ENCODE measurements at places on chromosomes 6 and 20. TPM values are rescaled to one million over a fixed set of nuclear protein-coding genes. Genes with fewer than 3 reads are reported as not detected.

DNA sequence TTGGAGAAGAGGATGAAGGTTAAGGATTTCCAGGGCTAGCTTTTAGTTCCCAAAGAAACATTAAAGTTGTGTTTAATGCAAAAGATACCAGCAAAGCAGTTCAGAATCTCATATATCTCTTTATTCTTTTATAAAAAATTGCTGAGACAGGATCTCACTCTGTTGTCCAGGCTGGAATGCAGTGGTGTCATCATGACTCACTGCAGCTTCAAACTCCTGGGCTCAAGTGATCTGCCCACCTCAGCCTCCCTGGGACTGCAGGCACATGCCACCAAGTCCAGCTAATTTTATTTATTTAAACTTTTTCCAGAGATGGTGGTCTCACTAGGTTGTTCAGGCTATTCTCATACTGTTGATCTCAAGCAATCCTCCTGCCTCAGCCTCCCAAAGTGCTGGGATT is 41.1 kb upstream of the CAP2 start:
- no peaks in the 10 kb centered on the region for H3K27me3 ChIP-seq
- H3K27ac ChIP-seq = no peak overlapping the region
- H3K4me1 ChIP-seq = no peaks in the 10 kb centered on the region

DNA sequence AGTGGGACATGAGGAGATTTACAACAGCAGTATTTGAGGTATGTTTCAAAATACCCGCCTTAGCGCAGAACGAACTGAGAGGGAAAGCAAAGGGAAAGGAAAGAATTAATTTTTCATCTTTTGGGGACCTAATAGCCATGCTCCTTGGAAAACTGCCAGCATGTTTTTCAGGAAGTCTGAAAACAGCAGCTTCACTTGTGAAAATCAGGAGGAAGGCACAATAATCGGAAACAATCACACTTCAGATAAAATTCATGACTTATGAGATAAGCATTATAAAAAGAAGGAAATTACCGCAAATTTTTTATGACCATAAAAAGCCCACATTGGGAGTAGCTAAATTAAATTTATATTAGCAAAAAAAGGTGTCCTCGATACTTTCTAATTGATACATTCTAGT is 541.1 kb downstream of the HAO1 start:
- no peak for DNase-seq
- H3K27ac ChIP-seq = no peak overlapping the region
- H3K4me3 ChIP-seq = no peak overlapping the region
- H3K36me3 ChIP-seq = no peaks in the 10 kb centered on the region
- H3K27me3 ChIP-seq = no peaks in the 10 kb centered on the region
- H3K4me1 ChIP-seq = no peaks in the 10 kb centered on the region

DNA sequence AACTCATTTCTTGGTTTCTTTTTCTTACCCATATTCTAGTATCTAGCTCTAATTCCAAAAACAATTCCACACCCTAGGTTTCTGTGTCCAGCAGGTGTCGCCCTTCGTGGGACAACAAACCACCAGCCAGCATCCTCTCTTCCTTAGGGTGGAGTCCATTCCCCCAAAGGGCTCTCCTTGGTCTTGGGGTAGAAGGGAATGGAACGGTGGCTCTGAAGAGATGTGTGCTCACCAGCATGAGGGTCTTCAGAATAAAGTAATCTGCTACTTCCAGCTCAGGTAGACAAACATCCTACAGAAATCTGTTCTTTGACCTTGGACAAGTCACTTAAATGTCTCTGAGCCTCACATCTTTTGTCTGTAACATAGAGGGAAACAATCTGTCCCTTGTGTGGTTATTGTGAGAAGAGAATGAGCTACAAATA is 7.2 kb downstream of the HLA-DMB start:
- H3K27ac ChIP-seq = no peak overlapping the region
- no peak overlapping the region for H3K4me3 ChIP-seq
- DNase-seq = peak; percentile 80
- H3K27me3 ChIP-seq = peaks cover 12% of the 10 kb centered on the region
- H3K36me3 ChIP-seq = peaks cover 6% of the 10 kb centered on the region

GRCh38 chr6:119559586-119559985 is 210.0 kb upstream of the MAN1A1 start:
- H3K27ac ChIP-seq = no peak overlapping the region
- no peaks in the 10 kb centered on the region for H3K36me3 ChIP-seq
- H3K4me3 ChIP-seq = no peak overlapping the region

- H3K36me3 ChIP-seq = peaks cover 24% of the 10 kb centered on the region
- peak overlapping the region; percentile 37 for H3K4me3 ChIP-seq
- peaks cover 16% of the 10 kb centered on the region for H3K4me1 ChIP-seq
- peaks cover 15% of the 10 kb centered on the region for H3K27me3 ChIP-seq
- H3K27ac ChIP-seq = no peak overlapping the region
These were observed 3.7 kb upstream of the DBNDD2 start for GRCh38 chr20:45404438-45404837.

DNA sequence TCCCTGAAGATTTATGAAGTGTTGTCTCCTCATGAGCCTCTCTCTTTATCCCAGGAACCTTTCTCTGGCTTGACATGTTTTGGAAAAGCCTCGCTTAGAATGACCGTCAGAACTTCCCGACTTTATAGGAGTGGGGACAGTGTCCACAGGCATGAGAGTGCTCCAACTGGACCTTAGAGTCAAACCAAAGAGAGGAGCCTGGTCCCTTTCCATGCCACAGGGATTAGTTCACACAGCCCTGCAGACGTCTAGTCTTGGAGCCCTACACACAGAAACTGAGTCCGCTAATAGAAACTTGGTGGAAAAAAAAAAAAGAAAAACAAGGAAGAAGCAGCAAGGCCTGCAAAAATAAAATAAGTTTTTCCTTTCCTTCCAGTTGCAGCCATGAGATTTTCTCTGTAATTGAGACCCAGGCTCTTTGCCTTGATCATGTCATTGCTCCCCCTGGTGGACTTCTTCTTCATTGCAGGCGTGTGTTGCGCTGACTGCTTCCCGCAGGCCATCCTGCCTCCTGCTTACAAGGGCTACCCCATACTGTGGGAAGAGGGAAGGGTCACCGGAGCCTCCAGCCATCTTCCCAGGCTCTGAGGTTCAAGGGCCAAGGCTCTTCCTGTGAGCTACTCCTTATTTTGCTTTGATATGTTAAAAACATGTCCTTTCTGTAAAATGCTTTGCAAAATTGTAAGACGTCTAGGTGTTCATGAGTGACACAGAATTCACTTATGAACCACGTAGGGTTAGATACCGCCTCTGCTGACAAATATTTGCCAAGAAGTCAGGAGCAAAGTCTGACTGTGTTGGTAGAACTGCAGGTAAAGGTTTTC is 201.0 kb downstream of the UST start:
- H3K36me3 ChIP-seq = no peaks in the 10 kb centered on the region
- peaks cover 13% of the 10 kb centered on the region for H3K27me3 ChIP-seq
- peak; percentile 83 for DNase-seq
- H3K27ac ChIP-seq = no peak overlapping the region
- no peaks in the 10 kb centered on the region for H3K4me1 ChIP-seq

- H3K4me1 ChIP-seq = peaks cover 41% of the 10 kb centered on the region
- no peak for DNase-seq
- no peaks in the 10 kb centered on the region for H3K36me3 ChIP-seq
These were observed 5.1 kb upstream of the ULBP2 start for GRCh38 chr6:149936743-149937142.

- H3K4me1 ChIP-seq = peaks cover 33% of the 10 kb centered on the region
- H3K27ac ChIP-seq = no peak overlapping the region
- H3K4me3 ChIP-seq = no peak overlapping the region
These were observed 47.1 kb upstream of the CD83 start for GRCh38 chr6:14070457-14070856.

GRCh38 chr20:40562031-40562430 is 127.0 kb downstream of the MAFB start:
- DNase-seq = no peak
- H3K36me3 ChIP-seq = no peaks in the 10 kb centered on the region
- no peak overlapping the region for H3K27ac ChIP-seq
- no peak overlapping the region for H3K4me3 ChIP-seq
- no peaks in the 10 kb centered on the region for H3K4me1 ChIP-seq
- peaks cover under 1% of the 10 kb centered on the region for H3K27me3 ChIP-seq

GRCh38 chr20:18006684-18007083 is 37.9 kb downstream of the MGME1 start:
- H3K4me3 ChIP-seq = no peak overlapping the region
- DNase-seq = no peak
- no peaks in the 10 kb centered on the region for H3K36me3 ChIP-seq
- no peaks in the 10 kb centered on the region for H3K27me3 ChIP-seq

GRCh38 chr6:129685662-129686031 is 24.3 kb downstream of the ARHGAP18 start:
- peaks cover 19% of the 10 kb centered on the region for H3K36me3 ChIP-seq
- no peak overlapping the region for H3K27ac ChIP-seq
- no peak for DNase-seq
- H3K4me3 ChIP-seq = no peak overlapping the region

GRCh38 chr6:151749341-151749740 is 58.1 kb upstream of the ESR1 start:
- peaks cover 4% of the 10 kb centered on the region for H3K27me3 ChIP-seq
- H3K36me3 ChIP-seq = no peaks in the 10 kb centered on the region
- no peak overlapping the region for H3K27ac ChIP-seq
- no peak for DNase-seq

DNA sequence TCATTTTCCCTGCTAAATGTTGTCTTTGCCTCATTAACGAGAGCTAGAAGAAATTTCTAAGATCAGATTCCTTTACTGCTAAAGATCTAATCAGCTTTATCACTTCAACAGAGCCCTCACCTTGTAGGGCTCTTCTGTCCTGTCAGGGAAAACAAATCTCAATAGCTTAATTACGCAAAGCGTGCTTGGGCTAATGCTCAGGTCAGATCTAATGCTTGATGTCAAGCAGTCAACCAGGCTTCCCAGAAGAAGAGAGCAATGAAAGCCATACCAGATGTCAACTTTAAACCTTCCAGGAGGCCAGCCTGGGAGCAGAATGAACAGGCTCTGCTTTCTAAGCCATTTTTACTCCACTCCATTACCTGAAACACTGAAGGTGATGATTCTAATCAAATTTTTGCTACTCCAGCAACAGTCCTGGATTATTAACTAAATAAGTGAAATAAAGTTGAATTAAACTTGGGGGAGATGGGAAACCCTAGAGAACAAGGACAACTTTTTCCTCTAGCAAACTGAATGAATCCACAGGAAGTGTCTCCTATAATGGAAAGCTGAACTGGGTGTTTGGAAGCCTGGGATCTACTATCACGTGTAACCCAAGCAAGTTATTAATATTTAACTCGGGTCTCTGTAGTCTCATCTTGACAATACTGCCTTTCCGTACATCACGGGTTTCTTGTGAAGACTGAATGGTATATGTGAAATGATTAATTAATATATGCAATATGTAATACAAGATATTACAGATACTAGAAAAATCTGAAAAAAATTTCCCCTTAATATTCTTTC is 273.7 kb downstream of the PTPRK start:
- DNase-seq = no peak
- no peaks in the 10 kb centered on the region for H3K27me3 ChIP-seq
- no peak overlapping the region for H3K4me3 ChIP-seq

- no peak overlapping the region for H3K27ac ChIP-seq
- no peak for DNase-seq
- peaks cover 37% of the 10 kb centered on the region for H3K36me3 ChIP-seq
- no peak overlapping the region for H3K4me3 ChIP-seq
- H3K4me1 ChIP-seq = peaks cover 5% of the 10 kb centered on the region
These were observed 171.6 kb downstream of the MTHFD1L start for GRCh38 chr6:151036869-151037680.

GRCh38 chr20:56517641-56518040 is 6.9 kb upstream of the FAM209A start:
- H3K27ac ChIP-seq = no peak overlapping the region
- no peaks in the 10 kb centered on the region for H3K4me1 ChIP-seq
- peaks cover 75% of the 10 kb centered on the region for H3K36me3 ChIP-seq
- no peak overlapping the region for H3K4me3 ChIP-seq
- no peaks in the 10 kb centered on the region for H3K27me3 ChIP-seq

- H3K36me3 ChIP-seq = no peaks in the 10 kb centered on the region
- no peaks in the 10 kb centered on the region for H3K4me1 ChIP-seq
- DNase-seq = no peak
- no peak overlapping the region for H3K4me3 ChIP-seq
- H3K27ac ChIP-seq = no peak overlapping the region
These were observed 62.6 kb upstream of the LY86 start for GRCh38 chr6:6525933-6526332.

- no peaks in the 10 kb centered on the region for H3K36me3 ChIP-seq
- H3K27me3 ChIP-seq = no peaks in the 10 kb centered on the region
- no peak overlapping the region for H3K27ac ChIP-seq
- H3K4me1 ChIP-seq = no peaks in the 10 kb centered on the region
These were observed 96.9 kb downstream of the PRSS35 start for GRCh38 chr6:83609248-83609647.

DNA sequence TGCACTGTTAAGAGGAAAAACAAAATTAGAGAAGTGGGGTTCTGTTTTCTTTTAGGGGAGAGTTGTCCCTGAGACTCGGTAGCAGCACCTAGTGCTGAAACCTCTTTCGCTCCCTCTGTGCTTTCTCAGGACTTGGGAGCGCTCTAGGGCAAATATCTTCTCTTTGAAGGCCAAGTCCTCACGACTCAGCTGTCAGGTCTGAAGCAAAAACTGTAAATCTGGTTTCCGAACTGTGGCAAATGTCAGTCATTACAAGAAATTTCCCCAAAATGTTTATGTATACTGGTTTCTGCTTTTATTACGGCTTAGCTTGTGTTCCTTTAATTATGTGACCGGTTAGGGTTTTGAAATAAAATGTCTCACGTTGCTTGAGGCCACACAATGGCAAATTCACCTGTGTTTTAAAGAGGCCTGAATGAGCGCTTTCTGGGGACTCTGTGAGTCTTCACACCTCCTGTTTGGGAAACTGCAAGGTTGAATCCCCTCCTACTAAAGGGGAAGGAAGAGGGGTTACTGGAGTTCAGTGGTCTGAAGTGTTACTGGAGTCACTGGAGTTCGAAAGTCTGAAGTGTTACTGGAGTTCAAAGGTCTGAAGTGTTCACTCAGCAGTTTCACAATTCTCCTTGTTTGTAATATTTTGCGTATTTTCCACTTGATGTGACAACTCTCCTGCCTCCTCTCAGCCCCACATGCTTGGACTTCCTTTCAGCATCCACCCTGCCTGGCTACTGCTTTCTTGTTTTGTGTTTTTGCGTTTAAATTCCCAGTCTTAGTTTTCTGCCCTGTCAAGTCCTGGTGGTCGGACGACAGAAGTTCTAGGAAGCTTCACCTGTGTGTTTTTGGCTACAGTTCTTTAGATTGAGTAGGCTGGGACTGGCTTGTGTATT is 1.6 kb downstream of the SMPDL3A start:
- peaks cover 10% of the 10 kb centered on the region for H3K4me1 ChIP-seq
- H3K4me3 ChIP-seq = peak overlapping the region; percentile 83
- no peak overlapping the region for H3K27ac ChIP-seq
- DNase-seq = no peak
- peaks cover 49% of the 10 kb centered on the region for H3K27me3 ChIP-seq
- H3K36me3 ChIP-seq = no peaks in the 10 kb centered on the region

The TBXT gene
- not detected for total RNA-seq

The CST8 gene
- total RNA-seq = not detected

The HLA-DQB1 gene
- total RNA-seq = 15.1 TPM

The LY6G6D gene
- not detected for total RNA-seq

The CDSN gene
- total RNA-seq = not detected

The MAK gene
- total RNA-seq = not detected

The OPN5 gene
- total RNA-seq = not detected

The DEFB132 gene
- total RNA-seq = not detected

The COL11A2 gene
- 0.71 TPM for total RNA-seq

The HLA-DMA gene
- total RNA-seq = 28.6 TPM

The SLC22A16 gene
- total RNA-seq = not detected

The LY6G6F gene
- total RNA-seq = not detected

The TMEM74B gene
- 1.1 TPM for total RNA-seq

The TINAG gene
- total RNA-seq = not detected

The CTSA gene
- total RNA-seq = 63.4 TPM

Data from activated CD8-positive, alpha-beta T cell treated with anti-CD3 and anti-CD28 coated beads, Interleukin-2, amount 10 ng/mL, durations not matched to agents 7 days and 5 days (primary cell).